ENCODE measurements at places on chromosomes 7 and 10. TPM values are rescaled to one million over a fixed set of nuclear protein-coding genes. Genes with fewer than 3 reads are reported as not detected.

The PVRIG gene
- total RNA-seq = 0.32 TPM

- H3K4me3 ChIP-seq = no peak overlapping the region
- H3K4me1 ChIP-seq = no peaks in the 10 kb centered on the region
- no peaks in the 10 kb centered on the region for H3K36me3 ChIP-seq
- H3K27me3 ChIP-seq = no peaks in the 10 kb centered on the region
These were observed 50.5 kb downstream of the GALNT17 start for GRCh38 chr7:71182438-71182935.

- peak; percentile 89 for DNase-seq
- peak within 1 kb of the TSS; percentile 92 for H3K27ac ChIP-seq
- peaks cover 32% of the 10 kb centered on the region for H3K4me1 ChIP-seq
- H3K4me3 ChIP-seq = no peak within 1 kb of the TSS
- H3K27me3 ChIP-seq = no peaks in the 10 kb centered on the region
These were observed at the start of gene TMEM184A for GRCh38 chr7:1555813-1556543. Gene TMEM184A (minus strand): TSS chr7:1556205. CDS start chr7:1555484, 721 bp downstream.

- H3K4me3 ChIP-seq = peak overlapping the region; percentile 77
- peak overlapping the region; percentile 56 for H3K27ac ChIP-seq
- DNase-seq = peak; percentile 36
These were observed 31.7 kb upstream of the ASL start for GRCh38 chr7:66043681-66044497.

- no peaks in the 10 kb centered on the region for H3K4me1 ChIP-seq
- H3K27me3 ChIP-seq = no peaks in the 10 kb centered on the region
- no peaks in the 10 kb centered on the region for H3K36me3 ChIP-seq
- no peak overlapping the region for H3K27ac ChIP-seq
- no peak for DNase-seq
These were observed 172.6 kb downstream of the LRRTM3 start for GRCh38 chr10:67098461-67098860.

GRCh38 chr7:77631820-77632219 lies 64.4 kb upstream of the RSBN1L start:
- no peak overlapping the region for H3K4me3 ChIP-seq
- no peaks in the 10 kb centered on the region for H3K4me1 ChIP-seq

- no peak for DNase-seq
- no peaks in the 10 kb centered on the region for H3K36me3 ChIP-seq
- no peaks in the 10 kb centered on the region for H3K27me3 ChIP-seq
- H3K27ac ChIP-seq = peak overlapping the region; percentile 50
- no peaks in the 10 kb centered on the region for H3K4me1 ChIP-seq
These were observed 8.0 kb upstream of the EPHA1 start for GRCh38 chr7:143416565-143417149.

DNA sequence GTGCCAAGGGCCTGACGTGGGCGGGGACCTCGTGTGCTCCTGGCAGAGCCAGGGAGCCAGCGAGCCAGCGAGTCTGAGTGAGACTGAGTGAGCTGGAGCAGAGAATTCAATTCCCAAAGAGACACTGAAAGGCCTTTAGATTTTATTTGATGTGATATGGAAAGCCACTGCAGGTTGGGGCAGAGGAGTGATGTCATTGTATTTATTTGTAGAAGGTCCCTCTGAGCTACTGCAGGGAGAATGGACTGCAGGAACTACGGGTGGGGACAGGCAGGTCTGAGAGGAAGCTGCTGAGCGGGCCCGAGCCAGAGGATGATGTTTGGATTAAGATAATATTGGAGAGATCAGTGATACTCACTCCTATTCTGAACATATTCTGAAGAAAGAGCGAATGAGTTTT lies 445.8 kb upstream of the ANKRD30A start:
- H3K4me3 ChIP-seq = no peak overlapping the region
- H3K36me3 ChIP-seq = no peaks in the 10 kb centered on the region
- DNase-seq = no peak
- H3K27me3 ChIP-seq = no peaks in the 10 kb centered on the region
- H3K27ac ChIP-seq = no peak overlapping the region
- H3K4me1 ChIP-seq = no peaks in the 10 kb centered on the region

DNA sequence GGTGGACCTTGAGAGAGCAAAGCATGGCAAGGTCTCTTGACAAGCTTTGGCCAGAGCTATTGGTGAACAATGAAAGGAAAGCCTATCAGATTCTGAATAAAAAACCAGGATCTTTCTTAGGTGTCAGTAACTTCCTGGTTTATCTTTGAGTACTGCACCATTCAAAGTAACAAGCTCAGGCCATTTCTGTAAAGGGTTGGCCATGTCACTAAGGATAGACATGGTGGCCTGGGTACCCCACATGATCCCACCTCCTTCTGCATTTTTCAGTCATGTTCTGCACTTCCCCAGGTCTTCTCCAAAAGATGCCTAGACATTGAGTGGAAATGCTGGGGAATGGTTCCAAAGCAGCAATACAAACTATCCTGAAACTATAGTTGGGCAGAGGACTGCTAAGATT lies 242.0 kb downstream of the ARHGAP12 start:
- no peaks in the 10 kb centered on the region for H3K27me3 ChIP-seq
- no peaks in the 10 kb centered on the region for H3K36me3 ChIP-seq
- no peak for DNase-seq
- H3K4me1 ChIP-seq = no peaks in the 10 kb centered on the region
- H3K27ac ChIP-seq = no peak overlapping the region
- H3K4me3 ChIP-seq = no peak overlapping the region

- no peak for DNase-seq
- peak overlapping the region; percentile 69 for H3K27ac ChIP-seq
- H3K4me1 ChIP-seq = no peaks in the 10 kb centered on the region
- H3K36me3 ChIP-seq = no peaks in the 10 kb centered on the region
- no peak overlapping the region for H3K4me3 ChIP-seq
These were observed 280.2 kb upstream of the PITRM1 start for GRCh38 chr10:3452683-3453361.

- H3K4me1 ChIP-seq = no peaks in the 10 kb centered on the region
- no peaks in the 10 kb centered on the region for H3K36me3 ChIP-seq
- no peak overlapping the region for H3K4me3 ChIP-seq
- no peak overlapping the region for H3K27ac ChIP-seq
- H3K27me3 ChIP-seq = no peaks in the 10 kb centered on the region
These were observed 47.1 kb downstream of the MAGI2 start for GRCh38 chr7:79406371-79406770.

The UTF1 gene
- not detected for total RNA-seq

GRCh38 chr7:156993021-156993924 lies 17.2 kb downstream of the MNX1 start:
- no peak for DNase-seq
- no peak overlapping the region for H3K27ac ChIP-seq

- no peak overlapping the region for H3K4me3 ChIP-seq
- H3K36me3 ChIP-seq = no peaks in the 10 kb centered on the region
- H3K27ac ChIP-seq = peak overlapping the region; percentile 53
- H3K27me3 ChIP-seq = no peaks in the 10 kb centered on the region
These were observed 245.9 kb downstream of the KCNMA1 start for GRCh38 chr10:77391605-77392235.

The MYL10 gene
- not detected for total RNA-seq

The PNLIPRP2 gene
- not detected for total RNA-seq

The C10orf95 gene
- not detected for total RNA-seq

DNA sequence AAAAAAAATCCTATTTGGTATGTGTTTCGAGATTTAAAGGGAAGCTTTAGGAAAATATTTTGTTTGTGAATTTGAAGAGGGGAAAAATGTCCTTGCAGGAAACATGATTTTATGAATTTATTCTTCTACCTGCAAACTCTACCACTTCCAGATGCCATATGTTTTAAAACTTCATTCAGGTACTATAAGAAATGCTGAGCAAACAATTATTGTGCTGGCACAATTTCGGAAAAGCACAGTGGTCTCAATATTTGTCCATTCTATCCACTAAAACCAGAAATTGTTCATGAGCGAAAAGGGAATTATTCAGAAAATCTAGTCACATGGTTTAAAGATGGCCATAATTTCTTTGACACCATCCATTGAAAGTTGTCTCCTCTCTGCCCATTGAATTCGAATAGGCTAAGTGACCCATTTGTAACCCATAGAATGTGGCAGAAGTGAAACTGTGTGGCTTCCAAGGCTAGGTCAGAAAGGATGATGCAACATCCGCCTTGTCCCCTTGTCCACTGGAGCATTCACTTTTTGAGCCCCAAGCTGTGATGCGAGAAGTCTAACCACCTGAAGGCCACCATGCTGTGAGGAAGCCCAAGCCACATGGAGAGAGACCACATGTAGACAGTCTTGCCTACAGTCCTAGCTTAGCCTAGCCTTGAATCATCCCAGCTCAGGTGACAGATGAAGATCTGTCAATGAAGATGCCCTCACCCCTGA lies 189.8 kb upstream of the PRKCQ start:
- no peaks in the 10 kb centered on the region for H3K27me3 ChIP-seq
- H3K36me3 ChIP-seq = no peaks in the 10 kb centered on the region
- H3K27ac ChIP-seq = no peak overlapping the region
- no peaks in the 10 kb centered on the region for H3K4me1 ChIP-seq
- DNase-seq = no peak

DNA sequence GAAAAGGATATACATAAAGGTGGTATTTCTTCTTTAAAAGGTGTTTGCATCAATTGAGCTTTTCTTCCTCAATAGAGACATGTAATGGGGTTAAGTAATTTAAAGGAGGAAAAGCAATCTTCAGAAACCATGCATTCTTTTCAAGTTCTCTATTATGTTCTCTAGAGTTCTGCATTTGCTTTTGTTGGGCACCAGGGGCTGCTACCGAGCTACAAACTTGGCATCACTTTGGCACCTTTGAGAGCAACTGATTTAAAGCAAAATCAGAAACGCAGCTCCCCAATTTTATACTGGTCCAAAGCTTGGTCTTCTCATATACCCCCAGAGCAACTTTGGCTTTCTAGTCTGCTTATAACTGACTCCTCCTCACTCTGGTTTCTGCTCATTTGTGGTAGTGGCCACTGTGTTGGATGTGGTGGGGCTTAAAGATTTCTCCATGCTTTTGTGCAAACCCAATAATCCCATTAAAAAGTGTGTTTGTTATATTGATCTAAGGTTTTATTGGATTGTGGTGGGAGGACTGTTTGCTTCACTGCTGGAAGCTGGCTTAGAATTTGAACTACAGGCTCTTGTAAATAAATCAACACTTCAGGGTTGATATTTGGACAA lies 712.1 kb downstream of the PHTF2 start:
- H3K27ac ChIP-seq = no peak overlapping the region
- DNase-seq = no peak
- no peak overlapping the region for H3K4me3 ChIP-seq
- H3K36me3 ChIP-seq = no peaks in the 10 kb centered on the region
- no peaks in the 10 kb centered on the region for H3K4me1 ChIP-seq

GRCh38 chr10:125756196-125756595 lies 19.4 kb downstream of the MMP21 start:
- peaks cover 17% of the 10 kb centered on the region for H3K36me3 ChIP-seq
- no peaks in the 10 kb centered on the region for H3K4me1 ChIP-seq
- no peak overlapping the region for H3K4me3 ChIP-seq
- no peak overlapping the region for H3K27ac ChIP-seq
- H3K27me3 ChIP-seq = no peaks in the 10 kb centered on the region
- no peak for DNase-seq

The CYP3A7 gene
- total RNA-seq = 1.5 TPM

The OR2A12 gene
- total RNA-seq = not detected

GRCh38 chr10:102718220-102718619 lies 3.8 kb downstream of the SFXN2 start:
- H3K4me1 ChIP-seq = peaks cover 2% of the 10 kb centered on the region
- DNase-seq = no peak
- H3K27me3 ChIP-seq = no peaks in the 10 kb centered on the region
- no peak overlapping the region for H3K4me3 ChIP-seq
- H3K36me3 ChIP-seq = no peaks in the 10 kb centered on the region

DNA sequence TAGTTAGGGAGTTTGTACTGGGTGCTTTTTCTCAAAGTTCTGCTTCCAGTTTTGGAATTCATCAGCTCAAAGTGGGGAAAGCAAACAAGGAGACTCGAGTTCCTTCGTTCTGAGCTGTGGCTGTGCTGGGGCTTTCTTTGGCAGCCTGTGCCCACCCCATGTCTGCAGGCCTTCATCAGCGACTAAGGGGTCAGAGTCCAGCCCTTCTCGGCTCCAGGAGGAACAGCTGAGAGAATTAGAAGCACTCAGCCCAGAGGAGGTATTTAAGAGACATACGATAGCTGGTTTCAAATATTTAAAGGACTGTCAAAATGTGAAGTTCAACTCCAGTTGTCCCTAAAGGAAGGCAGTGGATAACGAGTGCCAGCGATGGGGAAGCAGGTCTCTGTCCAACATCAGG lies 41.3 kb downstream of the SH3PXD2A start:
- H3K27ac ChIP-seq = no peak overlapping the region
- no peaks in the 10 kb centered on the region for H3K36me3 ChIP-seq
- no peaks in the 10 kb centered on the region for H3K4me1 ChIP-seq

DNA sequence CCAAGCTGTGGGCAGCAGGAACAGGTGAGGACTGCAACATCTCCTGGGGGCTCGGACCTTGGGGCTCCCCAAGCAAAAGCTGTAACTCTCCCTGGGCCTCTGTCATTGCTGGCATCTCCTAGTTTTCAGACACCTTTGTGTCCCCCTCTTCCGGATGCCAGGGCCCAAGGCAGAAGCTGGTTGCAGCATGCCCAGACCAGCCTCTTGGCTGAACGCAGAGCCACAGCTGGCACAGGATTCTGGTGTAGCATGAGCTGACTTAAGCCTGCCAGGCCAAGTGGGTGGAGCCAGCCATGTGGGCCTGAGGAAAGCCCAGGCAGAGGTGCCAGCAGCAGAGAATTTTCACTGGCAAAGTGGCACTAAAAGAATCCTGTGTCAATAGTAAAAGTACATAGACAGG lies 43.5 kb downstream of the ZWINT start:
- peak; percentile 55 for DNase-seq
- no peaks in the 10 kb centered on the region for H3K27me3 ChIP-seq
- H3K4me3 ChIP-seq = no peak overlapping the region

DNA sequence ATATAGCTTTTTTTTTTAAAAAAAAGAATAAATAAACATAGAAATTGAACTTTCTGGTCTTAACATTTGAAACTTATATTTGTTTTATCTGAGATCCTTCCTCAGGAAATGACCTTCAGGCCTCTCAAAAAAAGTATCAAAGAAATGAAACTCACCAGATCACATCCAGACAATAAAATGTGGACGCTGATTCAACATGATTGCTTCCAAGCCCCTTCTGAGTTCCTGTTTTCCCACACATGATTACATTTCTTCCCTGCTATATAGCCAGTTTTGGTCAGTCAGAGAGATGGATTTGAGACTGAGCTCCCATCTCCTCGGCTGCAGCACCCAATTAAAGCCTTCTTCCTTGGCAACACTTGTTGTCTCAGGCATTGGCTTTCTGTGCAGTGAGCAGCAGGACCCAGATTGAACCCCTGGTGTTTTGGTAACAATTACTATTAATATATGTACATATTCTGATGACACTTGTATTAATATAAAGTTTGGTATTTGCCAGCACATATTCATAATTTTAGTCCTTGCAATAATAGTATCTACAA lies 21.8 kb upstream of the SVIL start:
- H3K4me3 ChIP-seq = no peak overlapping the region
- H3K27ac ChIP-seq = no peak overlapping the region
- DNase-seq = no peak

The TLX1 gene
- total RNA-seq = not detected

GRCh38 chr7:135414850-135415439 lies 95.0 kb downstream of the CNOT4 start:
- H3K4me1 ChIP-seq = no peaks in the 10 kb centered on the region
- H3K36me3 ChIP-seq = no peaks in the 10 kb centered on the region
- H3K27ac ChIP-seq = no peak overlapping the region

GRCh38 chr10:128003521-128003920 lies 96.6 kb downstream of the PTPRE start:
- H3K27me3 ChIP-seq = no peaks in the 10 kb centered on the region
- DNase-seq = no peak
- H3K4me3 ChIP-seq = no peak overlapping the region
- no peak overlapping the region for H3K27ac ChIP-seq
- H3K36me3 ChIP-seq = no peaks in the 10 kb centered on the region
- H3K4me1 ChIP-seq = no peaks in the 10 kb centered on the region
